ENCODE measurements at places on chromosomes 16 and 17. TPM values are rescaled to one million over a fixed set of nuclear protein-coding genes. Genes with fewer than 3 reads are reported as not detected.

DNA sequence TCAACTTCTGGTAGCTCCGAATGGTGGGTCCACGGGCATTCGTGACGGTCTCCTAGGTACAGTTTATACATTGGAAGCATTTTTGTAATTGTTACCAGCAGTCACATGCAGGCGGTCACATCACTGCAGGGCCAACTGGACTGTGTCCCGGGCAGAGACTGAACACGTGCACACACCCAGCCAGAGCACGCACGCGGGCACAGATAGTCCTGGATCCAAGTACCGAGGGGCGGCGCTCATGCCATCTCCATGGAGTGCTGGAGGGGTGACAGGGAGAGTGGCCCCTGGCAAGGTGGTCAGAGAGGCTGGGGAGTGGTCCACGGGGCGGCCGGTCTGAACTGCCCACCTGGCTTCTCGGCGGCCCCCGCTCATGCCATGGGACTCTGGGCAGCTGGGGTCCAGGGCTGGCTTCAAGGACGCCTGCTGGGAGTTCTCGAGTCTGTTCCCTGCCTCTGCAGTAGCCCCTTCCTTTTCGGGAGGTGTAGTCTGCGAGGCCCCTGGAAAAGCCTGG lies 34.2 kb downstream of the BAIAP2 start:
- no peak for DNase-seq

- DNase-seq, result no peak
These were observed 2.3 kb upstream of the SERPINF1 start for GRCh38 chr17:1759529-1759928.

DNA sequence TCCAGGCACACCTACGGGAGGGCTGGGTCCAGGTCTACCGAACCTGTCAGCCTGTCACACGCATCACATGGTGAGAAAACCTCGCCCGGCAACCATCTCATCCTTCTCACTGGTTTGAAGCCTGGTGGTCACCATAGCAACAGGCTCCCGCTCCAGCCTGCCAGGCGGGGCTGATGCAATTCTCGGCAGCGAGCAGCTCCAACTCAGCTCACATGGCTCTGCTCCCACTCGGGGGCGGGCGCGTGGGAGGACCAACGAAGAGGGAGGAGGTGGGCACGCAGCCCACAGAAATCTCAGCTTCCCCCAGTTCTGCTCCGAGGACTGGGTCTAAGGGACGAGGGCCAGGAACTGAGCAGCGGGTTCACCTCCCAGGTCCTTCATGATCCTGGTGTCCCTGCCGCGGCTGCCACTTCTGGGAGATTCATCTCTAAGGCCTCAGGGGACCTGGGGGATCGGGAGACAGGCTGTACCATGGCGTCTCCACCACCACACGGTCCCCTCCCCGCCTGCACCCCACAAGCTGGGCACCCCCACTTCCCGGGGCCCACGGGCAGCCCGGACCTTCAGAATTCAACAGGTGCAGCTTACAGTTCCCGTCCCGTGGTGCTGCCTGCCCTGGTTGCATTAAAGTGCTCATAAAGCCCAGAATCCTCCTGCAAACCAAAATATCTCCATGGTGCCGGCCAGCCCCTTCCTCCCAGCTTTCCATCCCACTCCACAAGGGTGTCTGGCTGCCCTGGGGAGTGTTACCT lies 25.8 kb downstream of the ABR start:
- no peak for DNase-seq

DNA sequence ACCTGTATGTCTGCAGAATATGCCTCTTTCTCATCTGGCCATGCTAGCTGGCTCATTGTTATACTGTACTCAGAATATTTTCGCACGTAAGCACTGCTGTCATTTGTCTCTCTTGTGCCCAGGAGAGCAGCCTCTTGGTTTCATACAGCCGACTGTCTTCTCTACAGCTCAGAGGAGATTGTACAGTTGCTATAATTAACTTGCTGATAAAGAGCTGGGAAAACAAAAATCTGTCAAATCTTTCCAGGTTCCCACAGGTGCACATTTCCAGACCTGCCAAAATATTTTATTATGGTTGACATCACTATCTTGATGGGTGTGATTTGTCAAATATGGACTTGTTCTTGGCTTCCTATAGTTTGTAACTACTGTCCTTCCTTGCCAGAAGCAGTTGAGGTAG lies 122.7 kb downstream of the FTO start:
- no peak for DNase-seq

- DNase-seq, result no peak
These were observed 6.7 kb downstream of the NUPR1 start for GRCh38 chr16:28531777-28532744.

GRCh38 chr16:47888142-47888541 lies 267.7 kb downstream of the ABCC12 start:
- DNase-seq, result no peak

GRCh38 chr17:40063187-40063771 lies 514 bp downstream of the THRA start:
- DNase-seq, result no peak

GRCh38 chr17:61974115-61974514 lies 46.3 kb upstream of the INTS2 start:
- DNase-seq, result no peak

DNA sequence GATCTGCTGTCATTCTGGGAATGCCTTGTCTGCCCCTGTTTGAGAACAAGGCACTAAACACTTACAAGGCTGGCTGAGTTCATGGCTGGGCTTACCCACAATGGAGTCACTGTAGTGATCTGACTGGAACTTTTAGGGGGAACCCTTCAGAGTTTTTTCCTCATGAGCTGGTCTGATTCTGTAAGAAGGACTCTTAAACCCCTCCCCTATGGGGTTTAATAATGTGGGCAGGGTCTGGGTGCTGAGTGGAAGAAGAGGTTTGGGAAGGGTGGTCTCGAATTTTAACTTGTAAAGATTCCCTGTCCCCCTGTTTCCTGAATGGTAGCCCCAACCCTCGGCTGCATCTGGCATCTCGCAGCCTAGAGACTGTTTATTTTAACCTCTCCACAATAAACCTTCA lies 30.6 kb downstream of the OSBPL7 start:
- DNase-seq, result no peak

DNA sequence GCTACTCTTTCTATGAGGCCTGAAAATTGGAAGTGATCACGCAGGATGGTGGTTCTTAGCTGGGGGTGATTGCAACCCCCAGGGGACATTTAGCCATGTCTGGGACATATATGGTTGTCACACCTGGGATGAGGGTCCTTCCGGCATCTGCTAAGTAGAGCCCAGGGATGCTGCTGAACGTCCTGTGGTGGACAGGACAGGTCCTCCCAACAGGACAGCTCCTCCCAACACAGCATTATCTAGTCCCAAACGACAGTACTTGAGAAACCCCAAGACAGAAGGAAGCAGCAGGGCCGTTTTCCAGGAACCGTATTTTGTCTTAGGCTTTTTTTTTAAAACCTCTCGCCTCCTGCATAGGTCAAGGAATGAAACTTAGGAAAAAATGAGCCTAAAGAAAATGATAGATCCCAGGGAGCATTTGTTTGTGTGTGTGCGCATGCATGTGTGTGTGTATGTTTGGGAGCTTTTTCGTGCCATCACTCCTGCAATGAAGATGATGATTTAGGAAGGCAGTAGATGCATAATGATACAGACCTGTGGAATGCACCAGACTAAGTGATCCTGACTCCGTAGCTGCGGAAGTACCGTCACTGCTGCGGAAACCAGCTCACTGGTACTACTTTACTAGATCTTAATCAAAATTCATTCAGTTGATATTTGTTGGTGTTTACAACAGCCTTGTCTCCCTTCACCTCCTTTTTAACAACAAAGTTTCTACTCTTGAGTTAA lies 118.2 kb downstream of the SNX29 start:
- no peak for DNase-seq

Gene CCL13
- total RNA-seq, result not detected

Gene ZG16
- total RNA-seq, result 0.05 TPM

Gene EFCAB3
- total RNA-seq, result not detected

Gene MT1F
- 12.4 TPM for total RNA-seq

Gene UTS2R
- total RNA-seq, result not detected

Gene GNGT2
- total RNA-seq, result 12.8 TPM

Measured in activated T-cell treated with anti-CD3 and anti-CD28 coated beads, Interleukin-2, amount 50 U/mL, for 4 hours (primary cell).